ENCODE measurements at places on chromosomes 2 and 18.

DNA sequence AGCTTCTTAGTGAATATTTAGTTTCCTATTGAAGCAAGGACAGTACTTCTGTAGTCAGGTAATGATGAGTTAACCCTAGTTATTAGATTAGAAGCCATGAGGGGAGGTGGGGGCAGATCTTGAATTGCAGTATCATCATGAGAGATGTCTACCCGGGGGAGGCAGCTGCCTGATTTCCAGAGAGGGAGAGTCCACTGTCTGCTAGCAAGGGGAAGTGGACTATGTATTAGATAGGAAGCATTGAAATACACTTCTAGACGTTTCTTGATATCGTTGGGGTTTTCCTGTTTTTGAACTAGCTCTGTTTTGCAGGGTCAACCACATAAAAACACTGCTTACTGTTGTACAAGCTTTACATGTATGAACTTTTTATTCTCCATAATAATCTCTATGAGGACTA, 38.8 kb downstream of the APLF start:
- DNase-seq: no peak

- no peak for DNase-seq
Measured at GRCh38 chr2:212135739-212136138, 402.9 kb downstream of the ERBB4 start.

DNA sequence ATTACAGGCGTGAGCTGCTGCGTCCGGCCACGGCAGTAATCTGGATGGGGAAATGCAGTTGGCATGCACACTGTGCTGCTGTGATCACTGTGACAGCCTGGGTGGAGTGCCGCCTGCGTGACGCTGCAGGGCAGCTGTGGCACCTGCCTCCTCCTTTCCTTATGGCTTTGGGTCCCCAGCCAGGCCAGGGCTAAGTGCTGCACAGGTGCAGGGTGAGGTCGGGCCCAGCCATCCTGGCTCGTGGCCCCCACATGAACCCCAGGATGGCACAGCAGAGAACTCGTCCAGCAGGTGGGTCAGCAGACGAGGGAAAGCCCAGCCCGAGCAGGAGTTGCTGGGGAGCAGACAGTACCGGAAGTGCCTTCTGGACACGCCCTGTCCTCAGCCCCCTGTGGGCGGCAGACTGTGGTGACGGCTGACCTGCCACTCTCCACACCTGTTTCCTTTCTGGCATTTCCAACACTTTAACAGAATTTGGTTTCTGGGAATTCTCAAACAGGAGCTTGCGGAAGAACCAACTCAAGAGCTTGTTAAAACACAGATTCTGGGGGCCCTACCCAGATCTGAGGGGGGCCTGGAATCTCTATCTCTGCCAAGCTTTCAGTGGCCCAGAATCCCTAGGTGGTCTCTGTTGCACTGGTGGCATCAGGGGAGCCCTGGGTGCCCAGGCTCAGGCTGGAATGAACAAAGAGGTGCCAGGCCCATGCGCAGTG, 16.9 kb downstream of the HS1BP3 start:
- peak; percentile 39 for DNase-seq

DNA sequence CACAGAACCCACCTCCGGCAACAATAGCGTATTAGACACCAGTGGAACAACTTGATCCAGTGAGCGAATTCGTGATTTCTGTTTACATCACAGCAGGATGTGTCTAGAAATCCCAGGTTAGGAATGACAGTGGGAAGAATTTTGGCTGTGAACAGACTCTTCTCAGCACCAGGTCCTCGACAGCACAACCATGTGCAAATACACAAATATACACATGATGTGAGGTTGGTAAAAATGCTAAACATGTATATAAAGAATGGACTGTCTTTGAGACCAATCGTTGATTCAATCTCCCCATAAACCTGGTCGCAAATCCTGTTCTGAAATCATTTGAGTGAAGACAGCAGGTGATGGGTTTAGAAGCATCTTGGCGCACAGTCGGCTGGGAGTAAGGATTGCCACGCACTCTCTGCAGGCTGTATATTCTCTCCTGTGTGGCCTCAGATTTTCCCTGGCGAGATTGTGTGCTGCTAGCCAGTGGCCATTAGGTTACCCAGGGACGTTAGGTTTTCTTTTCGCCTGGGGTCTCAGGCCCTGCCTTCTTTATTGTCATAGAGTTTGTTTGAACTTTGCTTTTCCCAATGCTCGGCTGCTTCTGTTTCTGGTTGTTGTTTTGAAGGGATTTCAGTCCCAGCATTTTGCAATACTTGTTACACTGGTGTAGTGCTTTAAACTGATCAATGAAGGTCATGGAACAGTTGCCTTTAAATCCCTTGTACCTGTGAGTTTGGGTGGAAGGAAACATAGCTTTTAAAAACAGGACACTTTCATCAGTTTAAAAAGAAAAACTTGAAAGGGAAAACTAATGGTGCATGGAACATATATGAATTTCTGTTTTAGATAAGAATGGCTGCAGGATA, 147.3 kb downstream of the ALPK2 start:
- DNase-seq: no peak

DNA sequence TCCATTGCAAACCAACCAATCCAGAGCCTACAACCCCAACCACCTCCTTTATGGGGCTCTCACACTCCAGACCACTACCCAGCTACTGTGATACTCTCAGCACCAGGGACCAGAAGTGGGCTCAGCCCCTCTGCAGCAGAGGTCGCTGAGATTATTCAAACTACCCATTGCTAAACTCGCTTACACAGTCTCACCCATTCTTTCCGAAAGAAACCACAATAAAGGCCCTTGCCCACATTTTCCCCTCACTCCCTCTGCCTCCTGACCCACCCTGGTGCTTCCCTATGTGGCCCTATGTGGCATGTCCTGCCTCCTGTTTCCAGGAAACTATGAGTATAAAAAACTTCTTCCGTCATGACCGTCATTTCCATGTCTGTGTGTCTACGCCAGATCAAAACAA, 10.7 kb downstream of the TEX51 start:
- no peak for DNase-seq

- DNase-seq: no peak
Measured at GRCh38 chr2:173223871-173224270, 130.8 kb upstream of the CDCA7 start.

DNA sequence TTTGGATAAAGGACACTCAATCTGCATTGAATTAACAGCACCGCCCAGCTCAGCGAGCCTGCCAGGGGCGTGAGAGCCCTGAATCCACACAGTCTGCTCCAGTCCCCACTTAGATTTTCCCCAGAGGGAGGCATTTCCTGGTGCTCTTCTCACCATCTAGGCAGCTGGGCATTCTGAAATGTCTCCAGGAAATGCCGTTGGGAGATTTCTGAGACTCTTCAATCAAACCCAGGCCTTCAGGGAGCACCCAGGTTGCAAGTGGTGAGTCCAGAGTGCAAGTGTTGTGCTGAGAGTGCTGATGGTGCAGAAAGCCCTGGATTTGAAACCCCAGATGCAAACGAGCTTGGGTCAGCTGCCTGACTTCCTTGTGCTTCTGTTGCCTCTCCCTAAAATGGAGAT, 23.4 kb upstream of the TMEM37 start:
- DNase-seq: no peak

- DNase-seq: no peak
Measured at GRCh38 chr2:220619525-220620220, 952.4 kb downstream of the EPHA4 start.

GRCh38 chr2:12412898-12413305, 303.8 kb upstream of the TRIB2 start:
- no peak for DNase-seq

DNA sequence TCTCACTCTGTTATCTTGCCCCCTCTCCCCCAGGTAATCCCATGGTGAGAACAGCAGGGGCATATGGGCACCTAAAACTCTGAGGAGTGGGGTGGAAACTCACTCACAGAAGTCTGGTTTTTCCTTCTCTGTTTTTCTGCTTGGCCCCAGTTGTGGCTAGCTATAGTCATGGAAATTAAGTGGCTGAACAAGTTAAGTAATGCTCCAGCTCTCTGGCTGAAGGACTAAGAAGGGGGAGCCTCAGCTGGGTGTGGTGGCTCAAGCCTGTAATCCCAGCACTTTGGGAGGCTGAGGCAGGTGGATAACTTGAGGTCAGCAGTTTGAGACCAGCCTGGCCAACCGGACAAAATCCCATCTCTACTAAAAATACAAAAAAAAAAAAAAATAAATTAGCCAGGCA, 261.0 kb downstream of the TPGS2 start:
- DNase-seq: no peak

- DNase-seq: peak; percentile 73
Measured at GRCh38 chr2:218263817-218264641, 3.2 kb downstream of the GPBAR1 start.

- no peak for DNase-seq
Measured at GRCh38 chr2:237458519-237458918, 28.5 kb upstream of the MLPH start.

DNA sequence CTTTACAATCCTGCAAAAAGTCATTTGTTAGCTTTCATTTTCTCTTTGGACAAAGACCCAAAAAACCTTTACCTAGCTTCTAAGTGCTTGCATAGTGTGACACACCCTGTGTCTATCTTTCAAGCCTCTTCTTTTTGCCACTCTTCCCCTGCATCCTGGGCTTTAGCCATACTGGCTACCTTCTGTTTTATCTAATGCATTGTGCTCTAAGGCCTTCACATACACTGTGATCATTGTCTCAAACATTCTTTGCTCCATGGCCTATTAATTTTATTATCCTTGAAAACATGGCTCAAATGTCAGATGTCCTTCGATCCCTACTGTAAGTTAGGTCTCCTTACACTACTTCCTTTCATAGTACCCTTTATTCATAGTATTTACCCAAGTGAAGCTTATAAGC, 84.4 kb downstream of the PIK3C3 start:
- DNase-seq: no peak

GRCh38 chr2:36797324-36798070, 101.0 kb downstream of the VIT start:
- DNase-seq: peak; percentile 30

DNA sequence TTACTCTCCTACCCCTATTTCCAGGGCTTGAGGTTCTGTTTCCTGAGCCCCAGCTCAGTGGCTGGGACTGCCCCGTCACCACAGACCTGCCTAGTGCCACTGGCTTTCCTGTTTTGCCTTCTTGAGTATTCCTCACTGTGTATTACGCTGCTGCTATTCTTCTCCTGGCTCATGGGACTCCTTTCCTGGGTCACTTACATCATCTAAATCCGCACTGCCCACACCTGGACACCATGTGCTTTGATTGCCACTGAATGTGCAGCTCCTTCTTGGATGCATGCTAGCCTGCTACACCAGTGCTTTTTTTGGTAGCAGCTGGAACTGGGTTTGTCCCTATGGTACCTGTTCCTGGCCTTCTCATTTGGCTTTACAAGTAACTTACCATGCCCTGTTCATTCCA, 96.6 kb upstream of the PTPRM start:
- DNase-seq: no peak

GRCh38 chr2:74267068-74267467, 68.7 kb downstream of the MTHFD2 start:
- DNase-seq: no peak

DNA sequence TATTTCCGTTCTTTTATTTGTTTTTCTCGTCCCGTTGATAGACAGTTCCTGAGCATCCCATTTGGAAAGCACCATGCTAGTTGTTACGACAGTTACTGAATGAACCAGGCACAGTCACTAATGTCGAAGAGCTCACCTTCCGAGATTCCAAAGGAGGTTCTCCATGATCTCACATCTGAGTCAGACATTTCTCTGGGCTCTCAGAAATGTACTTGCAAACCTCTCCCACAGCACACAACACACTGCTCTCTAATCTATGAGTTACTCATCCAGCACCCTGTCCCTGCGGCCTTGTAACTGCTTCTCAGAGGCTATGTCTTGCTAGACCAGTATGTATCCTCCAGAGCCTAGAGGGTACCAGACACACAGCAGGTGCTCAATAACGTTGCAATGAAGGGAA, 174.7 kb downstream of the DNER start:
- DNase-seq: peak; percentile 42

DNA sequence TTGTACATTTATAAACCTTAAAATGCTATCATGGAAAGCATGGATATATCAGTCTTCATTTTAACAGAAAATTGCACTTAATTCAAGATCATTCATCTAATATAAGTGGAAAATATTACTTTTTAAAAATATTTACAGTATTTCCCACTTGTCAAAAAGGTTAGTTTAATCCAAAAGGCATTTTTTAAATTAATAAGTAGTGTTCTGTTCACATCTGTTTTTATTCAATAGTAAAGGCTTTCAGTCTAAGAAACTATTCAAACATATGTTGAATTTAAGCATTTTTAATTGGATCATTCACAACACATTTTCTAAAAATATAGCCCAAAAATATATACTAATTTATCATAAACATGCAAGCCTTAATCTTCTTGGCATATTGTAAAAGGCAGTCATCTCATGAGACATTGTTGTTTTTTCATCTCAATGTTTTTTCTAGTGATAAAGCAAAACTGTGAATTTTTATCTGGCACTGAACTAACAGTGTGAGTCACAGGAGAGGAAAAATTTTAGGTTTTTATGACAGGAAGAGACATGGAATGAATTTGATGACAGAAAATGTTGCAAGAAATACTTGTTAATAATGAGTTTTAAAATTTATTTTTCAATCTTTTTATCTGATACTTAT, 1642.5 kb upstream of the TMEFF2 start:
- DNase-seq: peak; percentile 27

- no peak for DNase-seq
Measured at GRCh38 chr18:34075963-34076860, 148.5 kb downstream of the NOL4 start.

GRCh38 chr2:9639000-9639602, 8.3 kb upstream of the YWHAQ start:
- no peak for DNase-seq

- no peak for DNase-seq
Measured at GRCh38 chr2:80519699-80520291, 215.2 kb upstream of the LRRTM1 start.

DNA sequence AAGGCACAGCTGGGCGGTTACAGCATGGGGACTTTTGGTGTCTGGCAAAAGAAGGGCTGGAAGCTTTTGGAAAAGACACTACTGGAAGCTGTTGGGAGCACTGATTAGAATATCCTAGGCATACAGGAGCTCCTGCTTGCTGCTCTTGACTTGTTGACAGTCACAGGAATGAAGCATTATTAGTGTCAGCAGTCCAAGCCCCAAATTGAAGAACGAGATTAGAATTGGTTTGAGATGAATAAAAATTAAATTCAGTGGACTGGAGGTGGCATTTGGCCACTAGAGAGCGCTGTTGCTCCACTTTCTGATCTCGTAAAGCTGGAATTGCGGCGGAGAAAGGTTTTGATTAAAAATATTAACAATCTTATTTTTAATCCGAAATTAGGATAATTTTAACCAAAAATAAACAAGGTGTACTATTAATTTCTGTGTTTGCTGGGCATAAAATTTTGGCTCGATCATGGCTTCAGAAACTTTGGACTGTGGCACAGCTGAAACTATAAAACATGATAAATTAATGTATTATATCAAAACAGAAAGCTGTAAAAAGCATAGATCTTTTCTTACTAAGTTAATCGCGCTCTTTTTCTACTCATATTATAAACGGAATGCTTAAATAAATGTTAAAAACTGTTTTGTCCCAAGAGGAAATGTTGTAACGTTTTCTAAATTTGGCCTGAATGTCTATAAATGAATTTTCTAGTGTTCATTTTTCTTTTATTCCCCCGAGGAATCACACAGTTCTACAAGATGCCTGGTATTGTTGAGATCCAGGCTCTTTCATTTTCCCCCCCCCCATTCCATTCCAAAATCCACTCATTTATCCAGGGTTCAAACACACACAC, 2.4 kb upstream of the HOXD8 start:
- peak; percentile 94 for DNase-seq

Data from osteoblast (primary cell).